HTR-8/SVneo (cell line): ENCODE measurements at places on chromosomes 13 and 19.

DNA sequence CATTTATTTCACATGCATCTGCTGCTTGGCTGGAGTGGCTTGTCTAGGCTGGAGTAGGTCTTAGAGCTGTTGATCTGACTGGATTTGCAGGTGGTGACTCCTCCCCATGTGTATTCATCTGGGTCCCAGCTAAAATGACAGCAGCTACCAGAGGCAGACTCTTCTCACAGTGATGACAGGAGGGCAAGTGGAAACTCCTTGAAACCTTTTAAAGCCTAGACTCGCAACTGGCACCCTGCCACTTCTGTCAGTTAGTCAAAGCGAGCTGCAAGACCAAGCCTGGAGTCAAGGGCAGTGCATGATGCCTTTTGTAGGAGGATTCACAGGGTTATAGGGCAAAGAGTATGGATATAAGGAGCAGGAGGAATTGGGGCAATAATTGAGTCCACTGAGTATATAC lies 65.2 kb downstream of the TEX26 start:
- DNase-seq, result no peak

DNA sequence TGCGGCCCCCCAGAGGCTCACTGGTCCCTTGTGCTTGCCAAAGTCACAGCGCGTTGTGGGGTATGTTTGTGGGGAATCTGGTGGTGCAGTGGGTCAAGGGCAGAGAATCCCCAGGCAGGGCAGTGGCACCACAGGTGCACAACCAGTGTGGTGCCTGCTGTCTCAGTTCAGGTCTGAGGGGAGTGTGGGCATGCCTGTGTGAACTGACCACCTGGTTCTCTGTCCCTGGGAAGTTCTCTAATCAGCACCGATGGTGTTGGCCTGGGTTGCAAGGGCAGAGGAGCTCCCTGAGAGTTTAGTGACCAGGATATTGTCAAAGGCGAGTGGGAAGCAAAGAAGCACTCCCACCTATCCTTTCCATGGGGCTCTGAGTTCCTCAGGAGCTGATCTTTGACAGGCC lies 37.7 kb downstream of the ACSBG2 start:
- DNase-seq, result no peak

DNA sequence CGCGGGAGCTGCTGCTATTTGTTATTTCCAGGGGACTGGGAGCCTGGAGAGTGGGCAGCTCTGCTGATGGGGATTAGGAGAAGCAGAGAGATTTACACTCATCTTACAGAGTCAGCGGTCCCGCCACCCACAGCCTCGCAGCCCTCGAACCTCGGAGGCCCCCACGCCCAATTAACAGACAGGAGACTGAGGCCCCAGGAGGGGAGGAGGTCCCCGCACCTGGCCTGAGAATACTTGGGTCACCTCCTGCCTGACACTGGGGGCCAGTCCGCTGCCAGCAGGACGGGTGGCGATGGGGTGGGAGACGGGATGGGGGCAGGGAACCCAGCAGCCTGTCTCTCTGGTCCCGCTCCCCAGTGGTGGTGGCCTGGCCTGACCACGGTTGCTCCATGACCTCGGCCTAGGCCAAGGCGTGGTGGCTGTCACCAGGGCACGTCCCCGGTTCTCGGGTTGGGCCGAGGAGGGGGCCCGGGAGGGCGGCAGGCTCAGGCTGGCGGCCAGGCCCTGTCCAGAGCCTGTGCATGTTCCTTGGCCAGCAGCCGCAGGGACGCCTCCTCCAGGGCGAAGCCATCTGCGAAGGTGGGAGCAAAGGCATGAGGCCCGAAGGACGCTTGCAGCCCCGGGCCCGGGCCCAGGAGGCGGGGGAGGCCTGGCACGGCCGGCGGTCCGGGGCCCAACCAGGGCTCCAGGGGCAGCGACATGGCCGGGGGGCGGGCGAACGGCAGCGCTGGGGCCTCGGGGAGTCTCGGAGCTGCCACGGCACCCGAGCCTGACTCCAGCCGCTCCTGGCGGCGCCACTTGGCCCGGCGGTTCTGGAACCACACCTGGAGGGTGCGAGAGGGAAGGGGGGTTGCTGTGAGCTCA lies 1.7 kb downstream of the RAX2 start:
- no peak for DNase-seq

GRCh38 chr19:57583104-57583520 lies 833 bp upstream of the ZIK1 start:
- no peak for DNase-seq

GRCh38 chr19:38945562-38946228 lies 15.0 kb downstream of the MRPS12 start:
- DNase-seq, result no peak

GRCh38 chr13:102141625-102142472 lies 260.0 kb downstream of the FGF14 start:
- DNase-seq, result peak; percentile 0

DNA sequence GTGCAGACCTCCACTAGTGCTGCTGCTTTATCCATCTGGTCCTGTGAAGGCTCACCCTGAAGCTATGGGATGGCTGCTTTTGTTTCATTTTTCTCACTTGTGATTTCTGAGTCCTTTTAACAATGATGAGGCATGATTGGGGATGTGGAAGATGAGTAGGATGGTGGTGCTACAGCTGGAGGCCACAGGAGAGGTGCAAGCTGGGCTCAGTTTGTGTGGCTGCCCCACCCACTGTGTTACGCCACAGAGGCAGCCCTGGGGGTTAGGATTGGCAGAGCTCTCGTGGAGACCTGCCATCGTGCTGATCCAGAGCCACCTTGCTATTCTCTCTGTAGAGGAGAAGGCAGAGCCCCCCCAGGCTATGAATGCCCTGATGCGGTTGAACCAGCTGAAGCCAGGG lies 19.6 kb upstream of the QTRT1 start:
- no peak for DNase-seq

GRCh38 chr19:43572171-43572588 lies 3.1 kb downstream of the XRCC1 start:
- no peak for DNase-seq

DNA sequence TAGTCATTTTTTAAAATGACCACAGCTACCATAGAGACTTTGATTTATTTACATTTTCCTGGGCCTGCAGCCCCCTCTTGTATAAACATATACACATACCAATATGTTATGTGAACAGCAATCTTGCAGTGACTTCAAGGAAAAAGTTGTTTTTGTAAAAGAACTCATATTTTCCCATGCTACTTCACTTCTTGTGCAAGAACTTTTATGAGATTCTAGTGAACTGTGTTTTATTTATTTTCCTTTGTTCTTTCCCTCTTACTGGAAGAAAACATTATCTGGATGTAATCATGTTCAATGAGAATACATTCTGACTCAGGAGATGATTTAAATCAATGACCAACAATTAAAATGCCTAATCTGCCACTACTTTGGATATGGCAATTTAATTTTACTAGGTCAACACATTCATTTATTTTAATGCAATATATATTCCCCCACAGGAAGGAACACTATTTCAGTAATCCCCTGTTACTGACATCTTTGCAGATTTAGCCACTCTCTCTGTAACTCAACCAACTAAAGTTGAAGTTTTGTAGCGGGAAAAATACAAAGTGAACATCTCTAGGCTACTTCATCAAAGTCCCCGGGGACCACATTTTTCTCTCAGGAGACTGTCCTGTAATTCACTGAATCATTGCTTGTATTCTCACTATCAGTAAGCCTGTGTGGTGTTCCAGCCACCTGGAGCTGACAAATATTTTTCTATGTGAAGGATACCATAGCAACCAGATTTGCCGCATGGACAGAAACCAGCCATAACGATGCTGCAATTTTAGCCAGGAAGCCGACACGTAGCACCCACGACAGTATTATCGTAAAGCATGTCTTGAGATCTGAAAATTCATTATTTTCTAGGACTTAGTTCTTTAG lies 90.5 kb downstream of the STARD13 start:
- no peak for DNase-seq

DNA sequence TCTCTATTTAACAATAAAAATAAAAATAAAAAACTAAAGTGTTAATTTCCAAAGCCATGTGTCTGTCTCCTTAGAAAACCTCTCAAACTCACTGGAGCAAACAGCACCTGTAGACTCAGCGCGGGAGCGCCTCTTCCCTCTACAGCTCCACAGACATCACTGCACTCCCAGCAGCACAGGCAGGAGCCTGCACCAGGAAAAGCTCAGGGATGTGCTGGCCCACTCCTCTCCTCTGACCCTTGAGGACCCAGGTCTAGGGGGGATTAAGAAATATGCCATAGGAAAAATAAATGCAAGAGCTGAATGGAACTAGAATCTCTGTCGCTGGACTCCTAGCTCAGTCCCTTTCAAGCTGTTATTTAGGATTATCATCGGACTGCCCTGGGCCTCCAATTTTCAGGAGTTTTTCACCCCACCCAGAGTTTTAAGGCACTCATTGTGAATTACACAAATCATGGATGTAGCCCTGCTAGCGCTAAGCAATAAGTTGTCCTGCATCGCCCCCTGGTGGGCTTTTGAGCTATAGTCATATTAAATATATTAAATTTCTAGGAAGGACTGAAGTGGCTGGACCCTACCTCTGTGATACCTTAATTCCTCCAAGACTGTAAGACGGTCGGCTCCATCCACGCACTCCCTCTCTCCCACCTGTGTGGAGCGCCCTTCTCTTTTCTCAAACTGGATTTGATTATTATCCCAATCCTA lies 333.9 kb downstream of the UQCRFS1 start:
- DNase-seq, result peak; percentile 39

DNA sequence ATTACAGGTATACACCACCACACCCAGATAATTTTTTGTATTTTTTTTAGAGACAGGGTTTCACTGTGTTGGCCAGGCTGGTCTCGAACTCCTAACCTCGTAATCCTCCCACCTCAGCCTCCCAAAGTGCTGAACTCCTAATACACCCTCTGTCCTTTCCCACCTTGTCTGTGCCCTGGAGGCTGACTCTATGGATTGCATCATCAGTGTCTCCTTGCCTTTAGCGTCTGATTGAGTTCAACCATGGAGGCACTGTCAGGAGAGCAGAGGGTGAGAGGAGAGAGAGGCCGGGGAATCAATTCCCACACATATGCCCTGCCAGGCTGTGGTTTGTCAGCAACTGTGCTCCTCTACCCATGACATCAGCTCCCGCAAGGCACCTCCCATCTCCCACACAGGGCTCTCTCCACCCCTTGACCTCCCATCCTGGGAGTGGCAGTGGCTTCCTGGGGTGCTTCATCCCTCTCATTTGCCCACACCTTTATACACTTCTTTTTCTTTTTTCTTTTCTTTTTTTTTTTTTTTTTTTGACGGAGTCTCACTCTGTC lies 12.6 kb upstream of the LILRB4 start:
- DNase-seq, result no peak

- DNase-seq, result no peak
Observed at GRCh38 chr13:42409551-42409950, 137.6 kb downstream of the AKAP11 start.
